HFFc6 (cell line): ENCODE measurements at places on chromosomes 11 and 22. TPM values are rescaled to one million over a fixed set of nuclear protein-coding genes. Genes with fewer than 3 reads are reported as not detected.

Gene RPUSD4
- 18.2 to 18.8 TPM (median 18.3 TPM) in 3 replicates for total RNA-seq

Gene CABP4
- not detected in 3 replicates for total RNA-seq

Gene PCF11
- 25.1 to 26.9 TPM (median 25.5 TPM) in 3 replicates for total RNA-seq

Gene CNTF
- total RNA-seq, result 0.44 and 0.91 TPM in 2 replicates

DNA sequence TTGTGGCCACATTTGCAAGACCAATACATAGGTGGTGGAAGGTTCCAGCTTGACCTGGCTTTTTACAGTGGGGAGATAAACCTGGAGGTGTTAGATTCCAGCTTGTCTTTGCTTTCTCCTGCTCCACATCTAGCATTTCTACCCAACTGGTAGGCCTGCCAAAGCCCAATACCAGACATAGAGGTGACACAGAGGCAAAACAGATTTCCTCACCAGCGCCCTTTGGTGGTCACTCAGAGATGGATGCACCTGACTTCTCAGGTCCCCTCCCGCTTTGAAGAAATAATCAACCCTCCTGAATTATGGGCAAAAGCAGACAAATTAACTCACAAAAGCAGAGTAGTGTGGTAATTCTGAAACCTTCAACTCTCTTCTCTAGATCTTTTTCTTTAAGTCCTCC, 1356.2 kb downstream of the FAM181B start:
- DNase-seq, result no peak

DNA sequence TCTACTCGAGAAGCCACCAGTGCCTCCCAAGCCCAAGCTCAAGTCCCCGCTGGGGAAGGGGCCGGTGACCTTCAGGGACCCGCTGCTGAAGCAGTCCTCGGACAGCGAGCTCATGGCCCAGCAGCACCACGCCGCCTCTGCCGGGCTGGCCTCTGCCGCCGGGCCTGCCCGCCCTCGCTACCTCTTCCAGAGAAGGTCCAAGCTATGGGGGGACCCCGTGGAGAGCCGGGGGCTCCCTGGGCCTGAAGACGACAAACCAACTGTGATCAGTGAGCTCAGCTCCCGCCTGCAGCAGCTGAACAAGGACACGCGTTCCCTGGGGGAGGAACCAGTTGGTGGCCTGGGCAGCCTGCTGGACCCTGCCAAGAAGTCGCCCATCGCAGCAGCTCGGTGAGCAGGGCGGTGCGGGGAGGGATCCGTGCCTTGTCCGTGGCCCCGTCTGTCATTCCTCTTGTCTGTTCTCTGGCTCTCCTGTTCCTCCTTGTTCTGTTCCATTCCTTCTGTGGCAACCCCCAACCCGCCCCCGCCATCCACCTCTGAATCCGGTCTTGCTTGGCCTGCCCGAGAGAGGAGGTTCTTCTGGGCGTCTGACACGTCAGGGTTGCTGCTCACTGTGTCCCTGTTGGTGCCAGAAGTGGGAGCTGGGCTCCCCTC, 15.8 kb upstream of the ACR start:
- DNase-seq, result no peak

DNA sequence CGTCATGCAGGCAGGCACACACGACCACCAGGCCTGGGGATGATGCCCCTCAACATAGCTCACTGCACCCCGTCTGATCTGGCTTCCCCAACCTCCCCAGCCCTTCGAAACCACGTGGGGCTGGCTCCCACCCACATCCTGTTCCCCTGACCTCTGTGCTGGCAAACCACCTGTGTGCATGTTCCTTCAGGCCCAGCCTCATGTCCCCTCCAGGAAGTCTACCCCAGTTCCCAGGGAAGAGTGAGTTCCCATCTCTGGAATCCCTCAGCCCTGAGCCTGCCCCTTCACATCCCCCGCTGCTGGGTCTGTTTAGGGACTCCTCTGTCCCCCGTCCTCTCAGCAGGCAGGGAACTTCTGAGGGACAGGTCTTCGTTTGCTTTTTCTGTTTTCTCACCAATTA, 7.1 kb downstream of the SLC7A4 start:
- no peak for DNase-seq

GRCh38 chr11:73201888-73202780, 15.9 kb upstream of the P2RY2 start:
- DNase-seq, result no peak

GRCh38 chr11:35419184-35419829, at the start of gene SLC1A2:
Gene SLC1A2 (minus strand): TSS chr11:35419558. CDS start chr11:35418966, 592 bp downstream.
- DNase-seq, result peak; percentile 30

DNA sequence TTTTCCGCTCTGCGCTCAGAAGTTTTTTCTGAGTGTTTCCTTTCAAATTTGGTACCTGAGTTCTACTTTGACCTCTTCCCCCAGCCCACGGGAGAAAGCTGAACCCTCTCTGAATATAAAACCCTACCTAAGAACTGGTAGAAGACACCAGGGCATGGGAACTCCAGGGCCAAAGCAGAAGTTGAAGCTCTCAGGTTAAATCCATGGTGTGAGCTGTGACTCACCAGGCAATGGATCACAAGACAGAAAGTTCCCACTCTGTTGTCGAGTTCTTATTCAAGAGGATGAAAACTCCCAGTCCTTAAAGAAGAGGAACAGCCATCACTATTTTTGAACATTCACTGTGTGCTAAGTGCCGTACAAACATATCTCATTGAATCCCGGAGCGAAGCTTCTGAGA, 8.9 kb downstream of the TMEM218 start:
- DNase-seq, result no peak

- DNase-seq, result no peak
Observed at GRCh38 chr11:120714438-120714837, 202.9 kb downstream of the GRIK4 start.

- peak; percentile 22 for DNase-seq
Observed at GRCh38 chr11:17985517-17985916, 27.3 kb downstream of the SERGEF start.

DNA sequence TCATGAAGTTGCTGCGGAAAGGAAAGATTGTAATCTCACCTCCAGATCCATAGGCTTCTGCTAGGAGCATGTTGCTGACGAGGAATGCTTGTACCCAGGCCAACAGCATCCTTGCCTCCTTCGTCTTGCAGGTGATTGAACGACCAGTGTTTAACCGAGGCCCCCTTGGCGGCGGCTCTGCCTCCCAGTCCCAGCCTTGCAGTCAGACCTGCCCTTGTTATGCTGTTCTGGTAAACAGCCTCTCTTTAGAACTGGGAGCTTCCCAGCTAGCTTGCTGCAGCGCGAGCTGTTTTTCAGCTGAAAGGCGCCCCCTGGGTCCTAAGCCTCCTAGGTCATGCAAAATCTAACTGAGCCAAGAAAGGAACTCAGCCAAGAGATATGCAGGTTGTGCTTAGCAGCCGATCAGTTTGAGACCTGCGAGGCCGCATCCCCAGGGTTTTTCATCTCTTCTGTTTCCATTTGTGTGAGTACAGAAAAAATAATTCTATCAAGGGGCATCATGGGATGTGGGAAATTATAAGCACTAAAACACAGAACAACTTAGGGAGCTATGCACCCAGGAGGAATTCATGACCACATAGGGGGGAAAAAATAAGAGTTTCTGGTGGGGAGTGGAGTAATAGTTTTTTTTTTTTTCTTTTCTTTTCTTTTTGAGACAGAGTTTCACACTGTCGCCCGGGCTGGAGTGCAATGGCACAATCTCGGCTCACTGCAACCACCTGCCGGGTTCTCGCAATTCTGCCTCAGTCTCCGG, at the start of gene PIK3IP1:
Gene PIK3IP1, minus strand, starts transcription at position 253 of the 754 bp plus-strand sequence. Its CDS starts 144 bp downstream, at position 109.
- peak; percentile 77 for DNase-seq
